ENCODE measurements at places on chromosomes 12 and 14. TPM values are rescaled to one million over a fixed set of nuclear protein-coding genes. Genes with fewer than 3 reads are reported as not detected.

DNA sequence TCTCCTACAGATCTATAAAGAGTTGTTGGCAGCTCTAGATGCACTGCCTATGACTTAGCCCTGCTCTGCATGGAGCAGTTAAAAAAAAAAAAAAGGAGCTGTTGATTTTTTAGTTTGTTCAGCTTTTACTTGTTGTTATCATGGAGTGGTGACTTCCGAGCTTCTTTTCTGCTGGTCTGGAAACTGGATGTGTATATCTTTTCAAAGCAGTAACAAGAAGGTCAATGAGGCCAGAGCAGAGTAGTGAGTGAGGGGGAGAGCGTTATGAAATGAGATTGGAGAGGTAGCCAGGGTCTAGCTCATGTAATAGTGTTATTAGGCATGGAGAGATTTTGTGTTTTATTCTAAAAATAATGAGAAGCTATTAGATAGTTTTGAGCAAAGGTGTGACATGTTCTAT, 13.2 kb upstream of the TUBA1B start:
- no peak for DNase-seq

- DNase-seq: no peak
Observed at GRCh38 chr14:64518229-64518628, 13.7 kb downstream of the ZBTB1 start.

TSHR gene
- not detected for total RNA-seq

DNA sequence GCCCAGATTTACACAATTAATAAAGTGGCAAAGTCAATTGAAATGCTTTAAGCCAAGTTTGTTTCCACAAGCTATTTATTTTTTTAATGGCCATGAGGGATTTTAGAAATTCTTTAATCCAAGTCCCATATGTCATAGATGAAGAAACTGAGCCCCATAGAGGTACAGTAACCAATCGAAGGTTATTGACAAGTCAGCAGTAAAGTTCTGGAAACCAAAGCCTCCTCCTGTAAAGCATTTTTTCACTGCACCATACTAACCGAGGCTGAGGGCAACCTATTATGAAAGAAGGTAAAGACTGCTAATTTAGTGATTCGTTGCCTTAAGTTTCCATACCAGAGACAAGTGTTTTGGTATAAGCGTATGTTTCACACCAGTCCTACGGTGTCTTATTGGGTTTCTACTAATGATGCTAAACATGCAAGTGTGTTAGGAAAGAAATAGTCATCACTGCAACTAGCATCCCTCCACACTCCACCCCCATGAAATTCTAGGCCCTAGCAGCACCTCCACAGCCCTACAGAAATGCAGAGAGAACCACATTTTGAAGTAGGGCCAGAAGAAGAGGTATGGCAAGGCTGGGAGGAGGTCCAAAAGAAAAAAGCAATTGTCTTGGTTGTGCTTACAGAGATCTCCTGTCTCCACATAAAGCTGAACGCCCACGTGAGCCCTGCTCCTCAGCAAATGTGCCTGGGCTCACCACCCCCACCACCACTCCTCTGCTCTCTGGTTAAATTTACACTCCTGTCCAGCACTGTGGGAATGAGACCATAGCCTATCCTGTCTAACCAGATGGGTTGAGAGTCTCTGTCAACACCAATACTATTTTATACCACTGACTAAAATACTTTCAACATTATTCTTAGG, 271.1 kb upstream of the G2E3 start:
- no peak for DNase-seq

All from SJSA1 (cell line).